Putamen (tissue), 1 donor: ENCODE measurements at places on chromosomes 4 and X.

- DNase-seq = no peak
Observed at GRCh38 chr4:140061659-140062289, 92.2 kb downstream of the MAML3 start.

GRCh38 chrX:13597874-13598273 is 28.5 kb downstream of the EGFL6 start:
- DNase-seq = no peak

- no peak for DNase-seq
Observed at GRCh38 chrX:43345166-43345565, 310.9 kb upstream of the MAOA start.

DNA sequence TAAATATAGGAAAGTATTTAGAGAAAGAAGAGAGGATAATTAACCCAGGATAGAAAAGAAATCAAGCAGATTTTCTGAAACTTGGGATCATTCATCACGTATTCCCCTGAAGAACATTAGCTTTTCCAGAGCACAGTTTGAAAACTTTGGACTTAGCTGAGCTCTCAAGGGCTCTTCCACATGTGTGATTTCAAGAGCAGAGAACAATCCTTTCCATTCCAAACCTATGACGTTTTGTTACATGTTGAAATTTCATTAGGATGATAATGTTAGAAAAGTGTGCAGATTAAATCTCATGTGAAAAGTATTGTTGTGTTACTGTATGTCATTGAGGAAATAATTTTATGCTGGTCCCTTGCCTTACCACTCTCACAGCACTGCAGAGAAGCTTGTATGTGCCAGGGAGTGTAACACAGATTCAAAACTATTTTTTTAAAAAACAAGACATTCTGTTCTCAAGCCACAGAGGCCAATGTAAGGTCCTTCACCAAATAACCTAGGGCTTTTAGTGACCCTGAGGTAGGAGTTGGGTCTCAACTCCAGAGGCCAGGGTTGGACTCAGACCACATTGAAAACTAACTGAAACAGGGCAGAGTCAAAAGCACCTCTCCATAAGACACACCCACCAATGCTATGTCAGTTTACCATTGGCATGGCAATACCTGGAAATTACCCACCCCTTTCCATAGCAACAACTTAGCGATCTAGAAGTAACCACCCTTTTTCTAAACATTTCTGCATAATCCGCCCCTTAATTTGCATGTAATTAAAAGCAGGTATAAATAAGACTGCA is 141.3 kb downstream of the ANXA5 start:
- no peak for DNase-seq

GRCh38 chr4:40311811-40312346 is 23.3 kb upstream of the CHRNA9 start:
- no peak for DNase-seq

GRCh38 chr4:137610960-137611359 is 78.7 kb upstream of the PCDH18 start:
- no peak for DNase-seq
